ENCODE measurements at places on chromosomes 4 and X.

- DNase-seq = peak; percentile 8
Measured at GRCh38 chr4:99679204-99679603, 21.6 kb upstream of the C4orf54 start.

- DNase-seq = no peak
Measured at GRCh38 chrX:39893417-39894338, 204.1 kb downstream of the BCOR start.

- no peak for DNase-seq
Measured at GRCh38 chr4:97252615-97253154, 890.6 kb downstream of the STPG2 start.

- DNase-seq = no peak
Measured at GRCh38 chrX:68930542-68931317, 101.9 kb downstream of the EFNB1 start.

- peak; percentile 92 for DNase-seq
Measured at GRCh38 chrX:118631586-118631985, 95.8 kb upstream of the IL13RA1 start.

GRCh38 chrX:151419782-151420181 lies 22.8 kb downstream of the VMA21 start:
- no peak for DNase-seq

DNA sequence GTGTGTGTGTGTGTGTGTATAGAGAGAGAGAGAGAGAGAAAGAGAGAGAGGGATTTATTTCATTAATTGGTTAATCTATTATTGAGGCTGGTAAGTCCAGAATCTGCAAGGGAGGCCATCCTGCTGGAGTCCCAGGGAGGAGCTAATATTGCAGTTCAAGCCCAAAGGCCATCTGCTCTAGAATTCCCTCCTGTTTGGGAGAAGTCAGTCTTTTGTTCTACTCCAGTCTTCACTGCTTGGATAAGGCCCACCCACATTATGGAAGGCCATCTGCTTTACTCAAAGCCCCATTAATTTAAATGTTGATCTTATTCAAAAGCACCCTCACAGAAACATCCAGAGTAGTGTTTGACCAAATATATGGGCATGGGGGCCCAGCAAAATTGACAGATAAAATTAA lies 317.5 kb upstream of the RASGEF1B start:
- DNase-seq = no peak

DNA sequence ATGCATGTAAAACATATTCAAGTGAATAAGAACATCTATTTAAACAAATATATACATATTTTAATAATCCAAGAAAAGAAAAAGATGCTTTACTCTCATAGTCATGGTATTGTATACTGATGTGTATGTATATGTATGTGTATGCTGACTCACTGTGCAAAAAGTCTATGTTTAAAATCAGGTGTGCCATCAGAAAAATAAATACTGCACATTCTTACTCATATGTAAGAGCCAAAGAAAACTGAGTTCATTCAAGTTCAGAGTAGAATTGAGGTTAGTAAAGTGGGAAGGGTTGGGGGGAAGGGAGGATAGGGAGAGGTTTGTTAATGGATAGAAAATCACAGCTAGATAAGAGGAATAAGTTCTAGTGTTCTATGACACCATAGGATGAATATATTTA lies 403.9 kb upstream of the SMIM31 start:
- no peak for DNase-seq

DNA sequence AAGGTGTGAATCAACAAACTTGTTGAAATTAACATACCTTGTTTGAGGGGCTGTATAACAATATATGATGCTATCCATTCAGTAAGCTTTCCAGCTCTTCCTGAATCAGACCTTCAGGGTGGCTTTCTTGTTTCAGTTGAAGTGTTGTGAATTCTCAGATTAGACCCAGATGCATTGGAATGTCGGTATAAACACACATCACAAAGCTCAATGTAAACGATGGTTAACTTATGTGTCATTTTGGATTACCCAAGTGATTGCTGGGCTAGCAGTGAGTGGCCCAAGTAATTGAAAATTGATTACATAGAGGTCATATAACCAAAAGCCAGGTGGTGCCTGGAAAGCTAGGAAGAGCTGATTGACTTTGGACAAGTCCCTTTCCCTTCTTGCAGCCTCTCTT lies 115.0 kb downstream of the SHROOM4 start:
- no peak for DNase-seq

DNA sequence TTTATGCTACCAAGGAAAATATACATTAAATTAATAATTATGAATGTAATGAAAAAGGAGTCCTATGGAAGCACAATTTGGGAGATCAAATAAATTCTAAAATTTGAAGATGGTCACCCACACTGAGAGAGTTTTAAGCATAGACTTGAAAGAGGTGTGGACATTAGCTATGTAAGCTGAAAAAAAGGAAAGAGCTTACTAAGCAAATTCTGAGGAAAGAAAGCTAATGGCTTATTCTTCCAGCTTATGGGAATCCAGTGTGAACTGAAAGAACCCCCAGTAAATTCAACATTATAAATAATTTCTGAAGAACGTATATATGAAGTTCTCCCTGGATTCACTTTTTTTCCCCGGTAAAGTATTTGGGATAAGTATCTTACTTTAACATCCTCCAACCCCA lies 78.2 kb upstream of the GUCY1A1 start:
- no peak for DNase-seq

- peak; percentile 61 for DNase-seq
Measured at GRCh38 chr4:26061248-26061986, 147.4 kb downstream of the SMIM20 start.

- DNase-seq = peak; percentile 47
Measured at GRCh38 chr4:26263165-26263564, 57.6 kb upstream of the RBPJ start.

- peak; percentile 39 for DNase-seq
Measured at GRCh38 chr4:40201898-40202297, 5.1 kb downstream of the RHOH start.

Data from OCI-M1 (cell line).